ENCODE measurements at places on chromosomes 11 and 22. TPM values are rescaled to one million over a fixed set of nuclear protein-coding genes. Genes with fewer than 3 reads are reported as not detected.

OR52W1 gene
- not detected for total RNA-seq

MS4A3 gene
- not detected for total RNA-seq

SAA4 gene
- total RNA-seq = 0.42 TPM

PSMA1 gene
- 181 TPM for total RNA-seq

SCARF2 gene
- 3.0 TPM for total RNA-seq

OR4S1 gene
- not detected for total RNA-seq

Data from airway epithelial cell (primary cell).